ENCODE measurements at places on chromosomes 6 and 20.

- no peak for DNase-seq
Observed at GRCh38 chr20:5395932-5396727, 79.4 kb upstream of the PROKR2 start.

DNA sequence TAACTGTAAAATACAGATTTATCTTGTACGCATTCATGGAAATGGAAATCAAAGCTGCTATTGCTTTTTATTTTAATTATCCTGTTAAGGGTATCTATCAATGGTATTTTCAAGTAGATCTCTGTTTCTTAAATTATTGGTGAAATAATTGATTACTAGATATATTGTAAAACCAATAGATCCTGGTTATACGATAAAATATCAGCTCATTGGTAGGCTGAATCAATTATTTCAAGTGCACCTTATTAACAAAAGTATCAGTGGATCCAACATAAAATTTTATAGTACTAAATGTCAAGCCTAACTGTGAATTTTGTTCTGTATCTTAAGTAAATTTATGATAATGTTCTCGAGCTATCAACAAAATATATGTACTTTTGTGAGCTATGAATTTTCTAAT is 21.8 kb downstream of the PARD6B start:
- no peak for DNase-seq

GRCh38 chr6:34560366-34561226 is 4.5 kb upstream of the SPDEF start:
- DNase-seq = no peak

DNA sequence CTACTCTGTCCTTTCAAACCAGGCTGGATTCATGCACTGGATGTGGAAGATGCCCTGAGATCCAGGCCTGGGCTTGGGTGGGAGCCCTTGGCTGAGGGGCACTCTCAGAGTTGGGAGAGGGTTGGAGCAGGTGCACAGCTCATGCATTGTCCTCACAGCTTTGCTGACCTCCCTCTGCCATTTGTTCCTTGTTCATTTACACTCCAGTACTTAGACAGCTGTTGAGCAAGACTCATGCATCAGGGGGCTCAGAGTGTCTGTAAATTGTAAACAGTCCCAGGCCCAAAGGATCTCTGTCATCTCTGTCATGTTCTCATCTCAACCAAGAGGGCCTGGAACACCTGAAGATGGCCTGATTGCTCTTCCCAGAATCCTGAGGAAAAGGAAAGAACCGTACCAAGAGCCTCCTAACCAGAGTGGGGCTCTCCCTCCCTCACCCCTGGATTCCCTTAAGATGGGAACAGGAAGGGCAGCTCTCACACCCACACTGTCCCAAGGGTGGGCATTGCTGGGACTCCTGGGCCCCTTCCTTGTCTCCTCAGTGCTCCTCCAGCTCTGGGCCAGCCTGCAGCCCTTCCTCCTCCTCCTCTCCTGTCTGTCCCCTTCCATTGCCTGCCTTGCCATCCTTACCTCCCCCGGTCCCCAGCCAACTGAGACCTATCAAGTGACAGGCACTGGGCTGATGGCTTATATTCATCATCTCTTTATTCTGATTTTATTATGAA is 132.9 kb downstream of the FOXO3 start:
- DNase-seq = no peak

DNA sequence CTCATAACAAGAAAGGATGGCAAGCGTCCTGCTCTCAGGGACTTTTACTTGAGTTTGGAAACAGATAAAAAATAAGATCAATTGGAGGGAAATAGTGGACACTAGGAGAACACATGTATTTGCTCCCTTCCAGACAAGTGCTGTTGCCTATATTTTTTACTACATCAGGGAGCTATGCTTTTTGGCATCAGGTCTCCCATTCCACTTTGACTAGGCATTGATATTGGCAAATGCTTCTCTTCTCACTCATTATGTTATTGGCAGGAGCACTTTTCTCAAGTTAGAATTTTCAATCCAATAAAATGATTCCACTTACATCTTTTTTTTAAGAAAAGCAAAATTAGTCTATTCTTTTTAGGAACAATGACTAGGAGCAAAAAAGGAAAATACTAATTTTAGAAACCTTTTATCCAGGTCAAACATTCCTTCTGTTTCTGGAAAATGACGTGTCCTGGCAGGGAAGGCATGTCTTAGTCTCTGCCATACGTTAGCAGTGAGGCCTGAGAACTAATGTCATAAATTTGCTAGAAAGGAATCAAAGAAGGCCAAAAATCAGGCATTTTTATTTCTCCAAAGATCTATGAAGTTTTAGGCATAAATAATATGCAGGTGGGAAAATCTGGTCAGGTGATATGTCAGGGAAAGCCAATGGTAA is 21.4 kb downstream of the BCAS1 start:
- no peak for DNase-seq

GRCh38 chr6:13327691-13328075 is 654 bp downstream of the TBC1D7 start:
- DNase-seq = no peak

DNA sequence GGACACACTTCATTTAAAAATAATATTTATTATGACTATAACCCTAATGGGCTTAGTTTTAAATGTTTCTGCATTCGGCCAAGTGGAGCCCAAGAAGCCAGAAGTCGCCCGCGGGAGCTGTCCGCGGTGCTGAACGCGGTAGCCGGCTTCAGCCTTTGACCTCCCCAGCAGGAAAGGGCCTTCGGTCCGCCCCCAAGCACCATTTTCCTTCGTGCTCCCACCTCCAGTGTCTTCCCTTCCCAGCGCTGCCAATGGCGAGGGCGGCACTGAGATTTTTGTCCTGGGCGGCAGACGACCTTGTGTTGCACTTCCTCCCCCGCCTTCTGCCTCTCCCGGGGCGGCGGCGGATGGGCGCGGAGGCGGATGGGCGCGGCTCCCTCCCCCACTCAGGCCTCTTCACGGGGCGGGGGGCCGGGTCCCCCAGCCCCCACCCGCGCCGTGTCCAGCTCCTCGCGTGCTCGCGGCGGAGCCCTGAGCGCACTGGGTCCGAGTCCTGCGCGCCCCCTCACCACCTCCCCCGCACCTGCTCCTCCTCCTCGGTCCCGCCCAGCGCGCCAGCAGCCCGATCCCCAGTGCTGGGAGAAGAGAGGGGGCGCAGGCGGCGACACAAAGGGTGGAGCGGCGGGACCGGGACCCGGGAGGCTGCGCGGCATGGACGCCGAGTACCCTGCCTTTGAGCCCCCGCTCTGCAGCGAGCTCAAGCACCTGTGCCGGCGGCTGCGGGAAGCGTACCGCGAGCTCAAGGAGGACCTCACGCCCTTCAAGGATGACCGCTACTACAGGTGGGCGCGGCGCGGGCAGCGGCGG is 23.6 kb upstream of the TMEM181 start:
- DNase-seq = peak; percentile 88

DNA sequence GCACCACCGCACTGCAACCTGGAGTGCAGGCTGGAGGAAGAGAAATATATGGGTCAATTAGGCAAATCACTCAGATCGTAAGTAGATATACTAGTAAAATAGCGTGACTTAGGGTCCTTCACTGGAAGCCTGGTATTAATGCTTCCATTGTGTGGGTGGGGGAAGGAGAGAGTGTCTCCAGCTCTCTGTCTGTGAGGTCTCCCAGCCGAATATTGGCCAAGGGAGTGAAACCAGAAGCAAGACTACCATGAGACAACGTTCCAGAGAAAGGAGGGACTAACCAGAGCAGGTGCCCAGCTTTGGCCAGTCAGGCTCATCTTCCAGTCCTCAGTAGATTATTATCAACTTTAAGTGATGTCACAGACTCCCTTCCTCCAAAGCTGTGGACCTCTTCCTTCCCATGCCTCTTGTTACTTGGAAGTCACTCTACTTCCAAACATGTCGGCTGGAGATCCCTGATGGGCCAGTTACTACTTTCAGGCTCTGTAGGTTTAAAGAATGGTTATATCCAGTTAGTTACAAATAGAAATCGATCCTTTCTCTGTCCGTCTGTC is 28.8 kb downstream of the MTHFD1L start:
- DNase-seq = no peak

GRCh38 chr6:108580646-108581045 is 19.9 kb downstream of the FOXO3 start:
- DNase-seq = no peak

- no peak for DNase-seq
Observed at GRCh38 chr20:44181611-44182010, 5.4 kb downstream of the JPH2 start.

GRCh38 chr6:161216616-161217205 is 57.1 kb downstream of the AGPAT4 start:
- DNase-seq = no peak

GRCh38 chr6:160177220-160177619 is 55.6 kb downstream of the SLC22A1 start:
- no peak for DNase-seq

- DNase-seq = peak; percentile 13
Observed at GRCh38 chr6:118652051-118652615, 742 bp upstream of the CEP85L start.

GRCh38 chr20:18983796-18984195 is 170.2 kb downstream of the SCP2D1 start:
- no peak for DNase-seq

- no peak for DNase-seq
Observed at GRCh38 chr20:13862245-13862644, 77.4 kb downstream of the NDUFAF5 start.

DNA sequence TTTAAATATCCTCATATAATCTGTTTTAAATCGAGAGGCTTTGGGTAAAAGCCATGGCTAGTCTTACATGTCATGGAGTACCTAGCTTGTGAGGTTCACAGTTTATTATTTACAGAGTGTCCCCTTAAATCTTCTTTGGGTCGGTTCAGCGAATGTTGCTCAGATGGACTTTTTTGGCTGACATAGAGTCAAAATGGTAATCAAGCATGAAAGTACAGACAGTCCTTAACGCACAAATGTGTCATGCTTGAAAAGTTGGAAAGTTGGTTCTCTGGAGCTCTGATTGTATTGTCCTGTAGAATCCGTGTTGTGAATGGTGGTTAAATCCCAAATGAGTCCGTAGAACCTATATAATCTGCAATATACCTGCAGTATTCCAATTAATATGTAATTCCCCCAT is 22.0 kb downstream of the PTPN1 start:
- no peak for DNase-seq

GRCh38 chr6:102064142-102064541 is 670.6 kb downstream of the GRIK2 start:
- no peak for DNase-seq

DNA sequence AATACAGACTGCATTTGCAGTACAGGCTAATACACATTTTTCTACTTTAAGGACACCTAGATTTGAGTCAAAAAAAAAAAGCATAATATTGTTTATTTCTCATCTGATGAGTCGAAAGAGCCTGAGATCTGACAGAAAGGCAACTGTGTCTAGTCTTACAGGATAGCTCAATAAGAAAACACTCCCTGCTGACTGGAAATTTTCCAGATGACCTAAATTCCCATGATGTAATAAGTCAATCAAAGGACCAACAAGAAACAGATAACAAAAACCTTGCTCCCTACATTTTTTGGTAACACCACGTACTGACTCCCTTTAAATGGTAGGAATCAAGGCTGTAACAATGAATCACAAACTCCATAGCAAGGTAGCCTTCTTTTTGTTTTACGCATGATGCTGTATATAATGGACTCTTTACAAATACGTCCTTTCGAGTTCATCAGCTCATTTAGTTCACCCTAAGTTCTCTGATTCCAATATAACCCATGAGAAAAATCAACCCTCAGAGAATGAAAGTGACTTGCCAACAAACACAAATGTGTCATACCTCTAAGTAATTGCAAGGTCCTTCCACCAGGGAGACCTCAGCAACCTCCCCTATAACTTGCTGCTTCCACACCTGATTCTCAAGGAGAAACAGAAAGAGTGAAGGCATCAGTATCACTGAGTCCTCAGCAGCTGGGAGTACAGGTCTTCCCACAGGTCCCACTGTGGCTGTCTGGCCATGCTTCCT is 12.1 kb downstream of the TBX18 start:
- DNase-seq = no peak

GRCh38 chr6:111357705-111358104 is 125.3 kb downstream of the REV3L start:
- DNase-seq = no peak

DNA sequence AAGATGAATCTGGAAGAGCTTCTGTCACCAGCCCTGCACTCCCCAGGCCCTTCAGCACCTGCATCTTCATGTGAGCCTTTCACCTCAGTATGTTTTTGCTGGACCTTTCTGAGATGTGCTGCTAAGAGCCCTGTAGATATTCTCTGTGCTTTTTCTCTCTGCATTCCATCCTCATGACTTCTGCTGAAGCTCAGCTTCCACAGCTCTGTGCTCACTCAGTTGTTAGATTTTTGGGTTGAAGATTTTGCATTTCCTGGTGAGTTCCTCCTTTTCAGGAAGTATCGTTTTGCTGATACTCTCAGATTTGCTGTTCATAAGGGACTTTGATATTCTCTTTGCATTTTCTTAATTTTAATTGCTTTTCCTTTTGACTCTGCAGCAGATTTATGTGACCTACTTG is 18.3 kb downstream of the KIAA1586 start:
- no peak for DNase-seq

GRCh38 chr6:132219901-132220300 is 181.4 kb downstream of the MOXD1 start:
- DNase-seq = no peak

- no peak for DNase-seq
Observed at GRCh38 chr6:23415819-23416427, 710.1 kb upstream of the NRSN1 start.

- DNase-seq = no peak
Observed at GRCh38 chr6:109662192-109662591, 28.8 kb downstream of the AK9 start.

- DNase-seq = no peak
Observed at GRCh38 chr6:168123165-168123911, 44.3 kb upstream of the FRMD1 start.

DNA sequence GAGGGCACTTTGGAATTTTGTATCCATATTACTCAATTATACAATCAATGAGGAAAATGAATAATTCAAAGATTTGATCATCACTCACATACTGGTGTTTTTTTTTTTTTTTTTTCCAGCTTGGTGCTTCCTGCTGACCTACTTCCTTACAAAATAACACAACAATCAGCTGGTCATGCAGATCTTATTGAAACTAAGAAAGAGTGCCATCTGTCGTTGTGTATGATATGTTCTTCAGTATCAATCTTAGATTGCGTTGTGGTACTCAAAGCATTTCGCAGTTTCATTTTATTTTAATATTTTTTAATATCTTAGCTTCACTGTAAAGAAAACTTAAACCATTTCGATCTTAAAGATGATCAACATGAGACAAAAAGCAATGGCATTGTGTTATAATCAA is 155.6 kb downstream of the OGFRL1 start:
- DNase-seq = no peak

DNA sequence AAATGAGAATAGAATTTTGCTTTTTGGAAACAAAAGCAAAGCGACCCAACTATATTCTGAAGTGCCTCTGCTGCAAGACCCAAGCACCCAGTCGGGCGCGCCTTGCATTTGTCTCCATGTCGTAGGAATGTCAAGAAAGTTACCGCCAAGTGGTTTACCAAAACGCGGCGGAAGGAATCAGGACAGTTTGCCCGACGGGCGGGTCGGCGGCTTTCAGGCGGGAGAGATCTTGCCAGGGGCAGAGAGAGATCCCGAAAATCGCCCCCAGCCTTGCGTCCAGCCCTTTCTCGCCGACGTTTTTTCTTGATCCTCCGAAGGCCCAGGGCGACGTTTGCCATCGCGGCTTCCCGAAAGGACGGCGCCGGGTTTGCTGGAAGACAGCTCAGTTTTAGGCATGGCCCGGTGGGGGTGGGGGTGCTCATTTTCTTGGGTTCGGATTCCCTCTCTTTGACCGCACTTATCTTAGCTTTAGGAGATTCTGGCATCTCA is 4.0 kb upstream of the LIN28B start:
- no peak for DNase-seq

Data from GM20000 (cell line).